Calu3 (cell line): ENCODE measurements at places on chromosomes 13 and 19.

DNA sequence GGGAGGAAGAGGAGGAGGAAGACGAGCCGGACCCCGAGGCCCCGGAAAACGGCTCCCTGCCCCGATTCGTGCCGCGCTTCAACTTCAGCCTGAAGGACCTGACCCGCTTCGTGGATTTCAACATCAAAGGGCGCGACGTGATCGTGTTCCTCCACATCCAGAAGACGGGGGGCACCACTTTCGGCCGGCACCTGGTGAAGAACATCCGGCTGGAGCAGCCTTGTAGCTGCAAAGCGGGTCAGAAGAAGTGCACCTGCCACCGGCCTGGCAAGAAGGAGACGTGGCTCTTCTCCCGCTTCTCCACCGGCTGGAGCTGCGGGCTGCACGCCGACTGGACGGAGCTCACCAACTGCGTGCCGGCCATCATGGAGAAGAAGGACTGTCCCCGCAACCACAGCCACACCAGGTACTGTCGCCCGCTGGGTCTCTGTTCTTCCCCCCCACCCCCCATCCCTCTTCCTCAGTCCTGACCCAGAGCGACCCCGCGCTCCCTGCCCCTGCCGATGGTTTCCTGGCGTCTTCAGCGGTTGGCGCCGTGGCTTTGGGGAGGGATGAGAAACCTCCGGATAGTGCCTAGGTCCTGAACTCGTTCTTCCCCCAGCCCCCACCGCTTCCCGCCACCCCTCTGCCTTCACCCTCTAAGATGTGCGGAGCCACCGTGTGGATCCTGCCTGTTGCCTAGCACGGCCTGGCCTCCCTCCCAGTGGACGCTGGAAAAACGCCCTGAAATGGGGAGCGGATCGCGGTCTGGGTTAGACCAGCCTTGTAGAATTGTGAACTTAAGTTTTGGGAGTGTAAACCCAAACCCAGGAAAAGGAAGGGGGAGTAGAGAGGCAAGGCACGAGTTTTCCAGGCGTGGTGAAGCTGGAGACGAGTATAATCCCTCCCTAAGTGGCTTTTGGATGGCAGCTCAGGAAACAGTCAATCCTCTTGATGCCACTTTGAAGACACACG is 1.5 kb downstream of the HS6ST3 start:
- DNase-seq = no peak

DNA sequence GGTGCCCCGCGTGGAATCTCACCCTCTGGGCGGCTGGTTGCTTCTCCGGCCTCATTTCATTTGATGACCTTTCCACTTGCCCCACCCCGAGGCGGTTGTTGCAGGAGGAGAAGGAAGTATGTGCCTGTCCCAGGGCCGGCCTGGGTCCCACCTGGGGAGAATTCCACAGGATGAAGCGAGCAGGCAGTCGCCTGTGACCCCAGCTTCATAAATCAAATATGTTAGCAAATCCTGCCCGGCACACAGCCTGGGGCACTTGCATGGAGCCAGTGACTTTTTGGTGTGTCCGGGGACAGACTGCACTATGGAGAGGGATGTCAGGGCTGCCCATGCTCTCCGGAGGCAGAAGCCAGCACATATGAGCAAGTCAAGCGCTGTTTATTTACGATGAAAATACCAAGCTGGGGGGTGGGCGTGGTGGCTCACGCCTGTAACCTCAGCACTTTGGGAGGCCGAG is 19.7 kb upstream of the ZBTB7A start:
- no peak for DNase-seq

DNA sequence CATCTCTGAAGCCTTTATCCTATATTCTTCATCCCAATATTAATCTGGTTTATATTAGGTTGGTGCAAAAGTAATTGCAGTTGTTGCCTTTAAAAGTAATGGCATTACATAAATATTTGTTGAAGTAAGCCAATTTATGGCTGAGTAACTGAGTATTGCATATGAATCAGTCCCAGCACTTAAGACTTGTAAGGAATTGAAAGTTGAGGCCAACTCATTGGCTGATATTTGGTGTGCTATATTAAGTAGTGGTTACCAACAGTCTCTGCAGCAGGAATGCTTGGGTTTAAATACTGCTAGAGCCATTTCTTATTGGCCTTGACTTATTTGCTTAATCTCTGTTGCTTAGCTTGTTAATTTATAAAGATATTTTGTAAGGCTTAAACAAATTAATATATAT is 460.7 kb downstream of the GPC6 start:
- no peak for DNase-seq

DNA sequence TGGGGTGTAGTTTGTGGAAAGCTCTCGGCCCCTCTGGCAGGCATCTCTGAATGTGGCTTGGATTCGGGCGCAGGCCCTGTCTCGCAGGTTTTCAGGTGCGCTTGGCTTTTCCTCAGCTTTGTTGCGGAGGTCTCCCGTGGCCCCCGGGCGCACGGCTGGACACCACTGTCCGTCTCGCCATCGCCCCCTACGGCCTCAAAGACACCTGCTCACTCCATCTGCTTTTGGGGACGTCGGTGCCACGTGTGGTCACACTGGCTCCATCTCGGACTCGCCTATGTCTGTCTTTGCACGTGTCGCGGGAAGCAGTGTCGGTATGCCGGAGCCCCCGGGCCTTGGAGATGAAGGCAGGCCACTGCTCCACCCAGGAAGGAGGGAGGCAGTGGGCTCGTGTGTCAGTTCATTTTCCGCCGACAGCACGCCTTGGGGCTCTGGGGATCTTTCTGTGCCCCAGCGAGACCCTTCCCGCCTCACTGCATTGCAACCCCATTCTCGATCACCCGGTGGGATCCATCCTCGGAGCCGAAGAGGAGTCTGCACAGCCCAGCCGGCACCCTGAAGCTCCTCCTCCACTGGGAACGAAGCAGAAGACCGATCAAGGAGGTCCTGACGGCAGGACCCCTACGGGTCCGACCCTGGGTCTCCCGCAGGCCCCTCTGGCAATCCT is 42.1 kb downstream of the ZNF146 start:
- DNase-seq = no peak

DNA sequence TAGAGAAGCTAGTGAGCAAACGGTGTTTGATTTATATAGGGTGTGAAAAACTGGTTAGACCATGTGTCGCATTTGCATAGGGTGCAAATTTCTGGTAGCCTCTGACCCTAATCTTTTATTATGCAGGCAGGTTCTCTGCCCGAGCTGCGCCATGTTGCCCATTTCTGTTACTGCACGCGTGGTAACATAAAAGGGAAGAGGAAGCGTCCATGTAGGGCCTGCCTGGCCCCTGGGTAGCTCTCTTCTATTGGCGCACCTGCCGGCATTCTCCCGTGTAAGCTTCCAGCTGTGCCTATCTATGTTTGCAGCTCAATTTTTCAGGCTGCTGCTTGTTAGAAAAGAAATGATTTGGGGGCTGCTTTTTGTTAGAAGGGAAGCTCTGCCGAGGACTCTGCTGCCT is 14.0 kb upstream of the CD70 start:
- DNase-seq = no peak

- DNase-seq = no peak
These were observed 971 bp downstream of the FOSB start for GRCh38 chr19:45468803-45469131.

- no peak for DNase-seq
These were observed 100.3 kb upstream of the DOCK9 start for GRCh38 chr13:99078017-99078771.
